KG1 (cell line): ENCODE measurements at places on chromosomes 7 and 10.

DNA sequence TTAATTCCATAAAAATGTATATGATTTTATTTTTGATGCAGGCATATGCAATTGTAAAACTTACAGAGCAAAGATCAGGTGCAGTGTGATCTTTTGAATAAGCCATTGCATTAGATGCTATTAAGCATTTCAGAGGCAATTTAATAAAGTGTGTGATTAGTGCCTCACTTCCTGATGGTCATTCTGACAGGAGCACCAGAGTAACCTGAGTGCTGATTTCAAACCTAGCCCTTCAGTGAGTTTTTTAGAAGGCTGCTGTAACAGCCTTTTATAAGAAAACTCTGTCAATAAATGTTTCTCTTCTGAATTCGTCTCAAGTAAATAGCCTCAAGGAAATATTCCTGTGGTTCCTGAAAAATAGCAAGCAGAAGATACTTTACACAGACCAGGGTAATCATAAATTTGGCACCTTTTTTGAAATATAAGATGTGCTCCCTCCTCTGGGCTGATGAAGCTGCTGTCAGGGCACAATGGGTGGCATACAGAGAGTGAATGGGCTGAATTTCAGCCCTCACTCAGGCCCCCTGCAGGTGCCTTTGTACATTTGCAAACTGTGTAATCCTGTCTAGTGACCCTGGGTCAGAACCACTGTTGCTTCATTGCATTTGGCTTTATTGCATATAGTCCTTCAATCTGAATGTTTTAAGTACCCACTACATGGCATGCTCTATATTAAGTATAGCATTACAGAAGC is 193.7 kb upstream of the CSTF2T start:
- DNase-seq: no peak

- DNase-seq: no peak
These were observed 31.8 kb downstream of the REEP3 start for GRCh38 chr10:63553031-63553430.

GRCh38 chr10:11207560-11207844 is 189.8 kb downstream of the CELF2 start:
- DNase-seq: no peak

DNA sequence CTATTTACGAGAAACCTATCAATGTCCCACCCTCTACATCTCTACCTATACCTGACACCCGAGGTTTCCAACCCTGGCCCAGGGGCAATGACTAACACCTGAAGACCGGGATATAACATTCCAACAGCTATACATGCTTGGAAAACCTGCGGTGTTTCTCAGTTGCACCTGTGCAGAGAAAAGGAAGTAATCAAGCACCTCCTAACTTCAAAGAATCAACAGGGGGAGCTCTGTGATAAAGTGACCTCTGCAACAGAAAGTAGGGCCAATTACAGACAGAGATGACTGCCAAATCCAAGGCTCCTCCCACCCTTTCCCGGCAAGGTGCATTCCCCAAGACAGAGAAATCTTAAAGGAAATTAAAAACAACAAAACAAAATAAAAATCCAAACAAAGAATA is 41.3 kb downstream of the CCDC6 start:
- no peak for DNase-seq

DNA sequence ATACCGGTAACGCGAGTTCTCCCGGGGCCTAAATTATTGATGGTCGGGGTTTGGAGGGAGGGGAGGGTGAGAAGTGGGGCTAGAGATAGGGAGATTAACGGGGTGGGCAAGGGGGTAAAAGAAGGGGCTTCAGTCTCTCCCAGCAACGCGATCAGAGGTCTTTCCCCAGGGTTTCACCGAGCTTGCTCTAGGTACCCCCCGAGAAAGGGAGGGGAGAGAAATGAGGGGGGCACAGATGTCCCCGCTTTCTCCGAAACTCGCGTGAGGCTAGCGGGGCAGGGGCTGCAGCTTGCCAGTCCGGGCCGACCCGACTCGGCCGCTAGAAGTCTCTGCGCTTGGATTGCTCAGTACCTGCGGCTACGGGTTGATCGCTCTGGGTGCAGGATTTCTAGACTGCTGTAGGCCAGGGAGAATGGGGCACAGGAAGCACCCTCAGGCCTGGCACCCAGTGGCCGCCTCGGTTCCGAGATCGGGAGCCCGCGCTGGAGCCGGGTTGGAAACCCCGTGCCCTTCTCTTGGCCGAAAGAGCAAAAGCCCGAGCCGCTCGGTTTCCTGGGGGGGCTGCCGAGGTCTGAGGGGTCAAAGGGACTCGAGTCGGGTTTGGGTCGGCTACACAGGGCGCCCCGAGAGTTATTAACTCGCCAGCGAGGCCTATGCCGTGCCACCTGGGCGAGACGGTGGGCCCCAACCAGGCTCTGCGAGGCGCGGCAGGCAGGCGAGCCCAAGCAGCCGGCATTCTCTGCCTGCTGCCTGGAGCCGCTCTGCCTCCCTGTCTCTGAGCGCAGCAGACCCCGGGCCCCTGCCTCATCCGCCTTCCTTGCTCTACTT is 3.1 kb downstream of the PAX2 start:
- DNase-seq: no peak

DNA sequence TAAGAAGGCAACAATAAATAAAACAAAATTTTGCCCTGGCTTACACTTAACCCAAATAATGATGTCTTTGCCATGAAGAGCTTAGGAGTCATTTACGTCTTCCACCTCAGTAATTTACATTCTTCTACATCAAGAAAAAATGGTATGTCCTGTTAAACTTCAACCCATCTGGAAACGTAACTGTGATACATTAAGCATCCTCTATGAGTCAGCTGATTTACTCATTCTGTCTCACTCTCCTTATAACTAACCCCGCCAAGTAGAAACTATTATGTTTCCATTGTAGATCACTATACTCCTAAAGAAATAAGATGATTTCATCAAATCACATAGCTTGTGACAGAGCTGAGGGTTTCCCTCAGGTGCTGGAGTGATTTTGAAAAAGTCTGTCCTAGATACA is 330.7 kb downstream of the CDC14C start:
- DNase-seq: no peak

DNA sequence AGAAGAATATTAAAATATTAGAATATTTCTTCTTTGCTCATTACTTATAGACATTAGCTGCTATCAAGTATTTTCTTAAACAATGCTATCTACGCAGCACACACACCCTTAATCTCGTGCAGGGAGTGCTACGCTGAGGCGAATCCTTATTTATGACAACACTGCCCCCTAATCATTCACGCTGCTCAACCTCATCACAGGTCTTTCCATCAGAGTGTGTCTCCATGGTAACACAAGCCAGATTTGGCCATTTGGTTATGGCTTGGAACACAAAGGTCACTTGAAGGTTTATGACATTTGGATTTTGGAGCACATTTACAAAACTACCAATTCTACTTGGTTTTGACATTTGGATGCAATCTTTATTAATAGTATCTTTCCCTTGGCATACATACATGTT is 45.4 kb upstream of the MYO3A start:
- no peak for DNase-seq

DNA sequence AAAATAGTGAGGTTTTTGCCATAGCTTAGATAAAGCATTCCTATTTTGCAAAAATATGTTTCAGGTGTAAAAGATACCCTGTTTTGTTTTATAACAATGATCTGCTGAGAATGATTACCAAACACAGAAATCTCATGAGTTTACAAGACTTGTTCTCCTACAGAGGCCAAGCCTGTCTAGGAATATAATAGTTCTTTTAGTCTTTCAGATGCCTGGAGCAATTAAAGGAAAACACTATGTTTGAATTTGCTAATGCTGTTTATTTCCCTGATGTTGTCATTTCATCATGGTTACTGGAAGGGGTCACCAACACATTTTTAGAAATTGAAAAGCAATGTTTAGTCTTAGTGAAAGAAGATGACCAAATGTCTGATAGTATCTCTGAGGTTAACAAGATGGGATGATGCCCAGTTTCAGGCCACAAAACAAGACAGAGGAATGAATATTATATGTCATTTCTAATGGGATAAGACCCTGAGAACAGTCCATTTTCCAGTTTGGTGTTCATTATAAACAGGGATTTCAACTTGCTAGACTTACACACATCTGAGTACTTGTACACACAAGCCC is 559.9 kb downstream of the INHBA start:
- DNase-seq: no peak

- no peak for DNase-seq
These were observed 149.0 kb downstream of the NRCAM start for GRCh38 chr7:108307194-108307593.

DNA sequence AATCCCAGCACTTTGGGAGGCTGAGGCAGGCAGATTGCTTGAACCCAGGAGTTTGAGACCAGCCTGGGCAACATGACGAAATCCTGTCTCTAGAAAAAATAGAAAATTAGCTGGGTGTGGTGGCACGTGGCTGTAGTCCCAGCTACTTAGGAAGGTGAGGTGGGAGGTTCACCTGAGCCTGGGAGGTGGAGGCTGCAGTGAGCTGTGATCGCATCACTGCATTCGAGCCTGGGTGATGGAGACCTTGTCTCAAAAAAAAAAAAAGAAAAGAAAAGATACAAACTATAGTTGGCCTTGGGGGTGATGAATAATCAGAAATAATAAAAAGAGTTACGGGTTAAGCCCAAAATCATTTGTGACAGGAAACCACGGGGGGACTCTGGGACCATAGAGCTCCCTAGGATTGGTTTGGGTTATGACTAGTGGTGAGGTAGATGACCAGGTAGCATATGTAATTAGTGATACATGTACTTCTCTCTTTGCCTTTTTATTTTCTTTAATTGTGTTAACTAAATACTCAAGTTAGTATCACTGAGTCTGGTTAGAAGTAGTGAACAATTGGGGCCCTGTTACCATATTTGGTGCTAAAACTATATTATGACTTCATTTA is 10.4 kb upstream of the ASCC1 start:
- no peak for DNase-seq

DNA sequence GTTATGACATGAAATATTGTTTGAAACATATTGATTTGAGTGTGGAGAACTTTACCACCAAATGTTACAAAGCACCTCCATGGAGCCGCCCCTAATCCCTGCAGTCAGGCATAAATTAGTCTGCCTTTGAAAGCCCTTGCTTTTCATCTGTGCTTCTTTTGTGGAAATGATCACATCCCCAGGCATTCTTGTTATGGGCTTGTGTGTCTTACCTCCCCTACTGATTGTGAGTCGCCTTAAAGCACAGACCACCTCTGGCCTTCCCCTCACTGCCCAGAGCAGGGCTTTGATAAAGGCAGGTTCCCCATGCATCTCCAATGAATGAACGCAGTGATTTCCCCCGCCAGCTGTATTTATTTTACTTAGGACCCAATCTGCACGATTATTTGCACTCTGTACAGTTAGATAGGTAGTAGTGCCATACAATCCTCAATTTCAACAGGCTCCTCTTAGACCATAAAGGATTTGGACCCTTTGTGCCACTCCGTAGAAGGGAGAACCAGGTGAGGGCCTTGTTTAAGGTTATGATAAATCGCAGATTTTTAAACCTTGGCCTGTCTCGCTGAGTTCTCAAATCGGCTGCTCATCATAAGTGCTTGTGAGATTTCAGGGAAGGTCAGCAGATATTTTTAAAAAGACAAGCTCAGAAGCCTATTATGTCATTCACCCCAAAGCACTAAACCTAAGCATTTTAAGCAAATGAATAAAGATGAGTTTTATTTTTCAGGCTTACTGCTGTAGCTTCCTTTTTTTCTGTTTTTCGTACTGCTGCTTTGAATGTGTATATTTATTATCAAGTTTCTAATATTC is 107.8 kb downstream of the CUBN start:
- no peak for DNase-seq

DNA sequence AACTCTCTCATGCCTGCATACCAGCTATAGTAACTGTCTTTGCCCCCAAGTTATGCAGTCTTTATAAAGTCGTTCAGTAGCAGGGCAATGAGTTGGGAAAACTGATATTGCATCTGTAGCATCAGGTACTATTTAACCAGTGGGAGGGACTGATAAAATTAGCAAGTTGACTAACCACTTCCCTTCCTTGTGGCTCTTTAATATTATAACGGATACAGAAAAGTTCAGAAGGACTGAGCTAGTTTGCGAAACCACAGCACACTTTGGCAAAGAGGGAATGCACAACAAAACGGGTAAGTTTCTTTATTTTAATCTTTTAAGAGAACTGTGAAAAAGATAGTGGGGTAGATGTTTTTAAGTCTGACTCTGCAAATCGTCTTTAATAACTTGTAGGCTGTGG is 205.3 kb upstream of the HDAC9 start:
- no peak for DNase-seq

GRCh38 chr10:34092891-34093290 is 722.2 kb downstream of the PARD3 start:
- DNase-seq: no peak

DNA sequence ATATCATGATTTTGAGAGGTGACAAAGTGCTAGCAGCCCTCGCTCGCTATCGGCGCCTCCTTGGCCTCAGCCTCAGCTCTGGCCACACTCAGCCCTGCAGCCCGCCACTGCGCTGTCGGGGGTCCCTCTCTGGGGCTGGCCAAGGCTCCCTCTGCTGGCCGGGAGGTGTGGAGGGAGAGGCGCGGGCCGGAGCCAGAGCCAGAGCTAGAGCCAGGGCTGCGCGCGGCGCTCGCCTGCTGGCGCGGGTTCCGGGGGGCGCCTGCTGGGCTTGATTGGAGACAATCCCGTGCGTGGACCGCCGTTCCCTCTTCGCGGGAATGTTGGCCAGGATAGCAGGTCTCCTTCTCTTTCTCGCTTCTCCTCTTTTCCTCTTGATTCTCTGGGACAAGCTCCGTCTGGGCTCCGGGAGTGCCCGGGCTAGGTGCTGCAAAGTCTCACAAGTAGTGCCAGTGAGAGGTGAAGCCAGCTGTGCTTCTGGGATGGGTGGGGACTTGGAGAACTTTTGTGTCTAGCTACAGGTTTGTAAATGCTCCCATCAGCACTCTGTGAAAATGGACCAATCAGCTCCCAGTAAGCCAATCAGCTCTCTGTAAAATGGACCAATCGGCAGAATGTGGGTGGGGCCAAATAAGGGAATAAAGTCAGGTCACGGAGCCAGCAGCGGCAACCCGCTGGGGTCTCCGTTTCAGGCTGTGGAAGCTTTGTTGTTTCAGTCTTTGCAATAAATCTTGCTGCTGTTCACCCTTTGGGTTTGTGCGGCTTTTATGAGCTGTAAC is 43.4 kb upstream of the ELMO1 start:
- no peak for DNase-seq

DNA sequence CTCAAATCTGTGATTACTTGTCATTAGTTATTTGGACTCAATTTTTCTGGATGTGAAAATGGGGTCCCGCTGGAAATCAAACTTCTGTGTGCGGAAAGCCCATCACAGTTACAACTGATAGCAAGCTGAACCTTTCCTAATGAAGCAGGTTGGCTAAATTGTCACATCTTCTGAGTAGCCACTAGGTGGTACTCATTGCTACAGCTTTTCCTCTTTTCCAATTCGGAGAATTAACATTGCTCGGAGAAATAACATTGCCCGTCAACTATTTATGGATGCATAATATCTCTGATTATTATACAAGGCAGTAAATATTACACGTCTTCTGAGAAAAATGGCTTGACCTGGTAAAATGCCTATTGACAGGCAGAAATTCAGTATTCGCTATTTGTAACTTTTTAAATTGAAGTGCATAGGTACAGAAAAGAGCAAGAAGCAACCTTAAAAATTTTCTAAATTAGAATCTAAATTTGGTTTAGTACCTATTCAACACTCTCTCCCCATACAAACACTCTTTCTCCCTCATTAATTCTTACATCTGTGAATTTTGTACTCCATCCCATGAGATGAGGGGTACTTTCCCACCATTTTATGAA is 17.3 kb upstream of the BLOC1S2 start:
- DNase-seq: peak; percentile 3

GRCh38 chr10:110153396-110153795 is 54.0 kb upstream of the MXI1 start:
- DNase-seq: no peak

- DNase-seq: no peak
These were observed 2.2 kb downstream of the CDC123 start for GRCh38 chr10:12198156-12198555.

GRCh38 chr10:51158832-51159231 is 84.5 kb downstream of the PRKG1 start:
- DNase-seq: no peak
